Stimulated activated CD4-positive, alpha-beta T cell treated with anti-CD3 and anti-CD28 coated beads, TNF-alpha, amount 100 ng/mL, for 1 hour (primary cell): ENCODE measurements at places on chromosomes 5 and 9.

GRCh38 chr5:131276072-131276471 lies 12.2 kb downstream of the CDC42SE2 start:
- no peak for DNase-seq

- no peak for DNase-seq
Measured at GRCh38 chr5:132298298-132299212, 4.4 kb downstream of the SLC22A4 start.

GRCh38 chr9:98287384-98287783 lies 31.9 kb upstream of the TBC1D2 start:
- DNase-seq, result no peak

DNA sequence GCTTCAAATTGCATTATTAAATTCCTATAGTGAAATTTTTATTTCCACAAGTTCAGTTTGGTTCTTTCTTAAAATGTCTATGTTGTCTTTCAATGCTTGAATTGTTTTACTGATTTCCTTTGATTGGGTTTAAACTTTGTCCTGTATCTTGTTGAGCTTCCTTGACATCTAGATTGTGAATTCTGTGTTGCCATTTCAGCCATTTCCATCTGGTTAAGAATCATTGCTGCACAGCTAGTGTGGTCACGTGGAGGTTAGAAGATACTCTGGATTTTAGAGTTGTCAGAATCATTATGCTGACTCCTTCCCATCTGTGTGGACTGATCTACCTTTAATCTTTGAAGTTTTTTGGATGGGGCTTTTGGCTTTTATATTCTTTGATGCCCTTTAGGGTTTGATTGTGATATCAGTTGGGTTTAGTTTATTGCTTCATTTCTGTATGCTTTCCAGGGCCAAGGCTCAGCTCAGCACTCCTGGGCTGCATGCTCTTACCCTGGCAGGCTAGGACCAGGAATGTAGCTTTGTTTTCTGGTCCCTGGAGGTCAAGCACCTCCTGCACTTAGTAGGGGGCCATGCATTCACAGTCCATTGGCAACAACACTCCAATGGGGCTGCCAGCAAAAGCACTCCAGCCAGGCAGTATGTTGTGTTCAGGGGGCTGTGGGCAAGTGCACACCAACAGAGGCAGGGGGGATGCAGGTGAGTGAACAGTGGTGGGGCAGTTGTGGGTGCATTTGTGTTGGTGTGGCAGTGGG lies 141.4 kb downstream of the PRR16 start:
- no peak for DNase-seq

- no peak for DNase-seq
Measured at GRCh38 chr5:159067201-159067600, 32.5 kb downstream of the EBF1 start.

- DNase-seq, result no peak
Measured at GRCh38 chr5:126334760-126335159, 88.4 kb upstream of the GRAMD2B start.

DNA sequence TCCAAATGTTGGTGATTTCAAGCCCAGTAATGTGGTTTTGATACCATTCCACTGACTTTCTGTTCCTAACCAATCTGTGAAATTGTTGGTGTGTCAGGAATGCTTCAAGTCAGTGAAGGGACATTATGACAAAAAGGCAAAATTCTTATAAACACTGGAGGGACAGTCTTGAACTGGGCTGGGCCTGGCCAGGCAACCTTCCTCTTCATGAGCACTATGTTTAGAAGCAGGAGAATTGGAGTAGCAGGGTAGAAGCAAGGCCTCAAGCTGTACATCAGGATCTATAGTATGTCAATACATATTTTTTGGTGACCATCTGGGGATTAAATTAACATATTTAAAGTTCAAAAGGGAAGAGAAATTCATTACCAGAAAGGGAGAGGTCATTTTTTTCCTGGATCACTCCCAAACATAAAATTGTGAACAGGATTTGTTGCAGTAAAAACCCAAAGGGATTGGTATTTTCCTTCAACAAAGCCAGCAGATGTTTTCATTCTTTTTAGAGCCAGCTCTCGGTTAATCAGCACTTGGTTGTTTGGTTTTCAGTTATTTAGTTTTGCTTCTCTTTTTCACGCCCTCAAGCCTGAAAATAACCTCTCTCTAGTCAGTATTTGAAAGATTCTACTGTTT lies 77.9 kb upstream of the PIK3R1 start:
- DNase-seq, result no peak

DNA sequence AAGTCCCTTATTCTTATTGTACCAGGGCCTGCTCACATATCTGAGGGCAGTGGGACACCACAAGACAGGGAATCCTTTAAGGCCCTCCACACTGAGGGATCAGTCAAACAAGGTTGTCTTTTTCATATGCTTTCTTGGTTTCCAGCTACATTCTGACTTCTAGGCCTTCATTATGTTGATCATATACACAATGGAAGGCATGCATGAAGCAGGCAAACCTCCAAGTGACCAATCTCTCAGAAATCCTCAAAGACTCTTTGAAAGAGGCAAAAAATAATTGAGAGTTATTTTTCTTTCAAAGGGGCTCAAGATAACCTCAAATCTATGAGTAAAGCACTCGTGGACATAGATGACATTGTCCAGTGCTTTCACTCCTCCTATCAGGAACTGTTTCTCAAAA lies 1195.9 kb upstream of the ACO1 start:
- DNase-seq, result no peak
